Activated T-cell treated with anti-CD3 and anti-CD28 coated beads, Interleukin-2, amount 50 U/mL, for 4 hours (primary cell): ENCODE measurements at places on chromosomes 5 and 9. TPM values are rescaled to one million over a fixed set of nuclear protein-coding genes. Genes with fewer than 3 reads are reported as not detected.

- DNase-seq: no peak
These were observed 198.1 kb downstream of the SYK start for GRCh38 chr9:90999425-91000397.

Gene CSF2
- total RNA-seq: 130 TPM

- peak; percentile 24 for DNase-seq
These were observed 802 bp downstream of the SPIN1 start for GRCh38 chr9:88388886-88389605.

Gene ARID3C
- total RNA-seq: not detected

DNA sequence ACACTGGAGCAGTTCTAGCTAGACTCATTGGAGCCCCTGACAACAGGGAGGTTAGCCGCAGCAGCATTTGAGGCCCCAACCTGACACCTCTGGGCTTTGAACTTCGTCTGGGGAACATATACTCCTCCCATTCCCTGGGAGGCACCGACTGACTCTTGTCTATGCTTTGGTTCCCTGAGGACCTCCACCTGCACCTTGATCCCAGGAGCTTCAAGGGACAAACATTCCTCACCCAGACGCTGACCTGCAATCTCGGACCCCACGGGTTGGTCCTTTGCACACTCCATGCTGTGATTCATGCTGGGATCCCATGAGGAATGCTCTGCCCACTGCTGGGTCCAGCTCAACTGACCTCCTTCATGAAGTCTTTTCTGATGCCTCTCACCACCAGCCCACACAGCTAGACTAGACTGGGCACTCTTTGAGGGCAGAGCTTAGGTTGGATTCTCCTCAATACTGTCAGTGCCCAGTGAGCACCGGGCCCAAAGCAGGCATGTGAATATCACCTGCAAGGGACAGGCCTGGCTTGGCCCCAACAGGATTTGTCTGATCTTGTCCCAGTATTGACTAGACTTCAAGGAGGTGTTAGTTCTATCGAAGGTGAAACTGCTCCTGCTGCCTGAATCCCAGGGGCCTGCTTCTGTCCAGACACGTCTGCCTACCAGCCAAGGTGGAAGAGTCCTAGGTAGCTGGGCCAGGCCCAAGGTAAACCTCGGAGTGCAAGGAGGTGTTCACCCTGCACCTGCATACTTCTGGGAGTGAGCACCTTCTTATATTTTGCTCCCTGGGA, 51.8 kb upstream of the ZBTB43 start:
- no peak for DNase-seq

DNA sequence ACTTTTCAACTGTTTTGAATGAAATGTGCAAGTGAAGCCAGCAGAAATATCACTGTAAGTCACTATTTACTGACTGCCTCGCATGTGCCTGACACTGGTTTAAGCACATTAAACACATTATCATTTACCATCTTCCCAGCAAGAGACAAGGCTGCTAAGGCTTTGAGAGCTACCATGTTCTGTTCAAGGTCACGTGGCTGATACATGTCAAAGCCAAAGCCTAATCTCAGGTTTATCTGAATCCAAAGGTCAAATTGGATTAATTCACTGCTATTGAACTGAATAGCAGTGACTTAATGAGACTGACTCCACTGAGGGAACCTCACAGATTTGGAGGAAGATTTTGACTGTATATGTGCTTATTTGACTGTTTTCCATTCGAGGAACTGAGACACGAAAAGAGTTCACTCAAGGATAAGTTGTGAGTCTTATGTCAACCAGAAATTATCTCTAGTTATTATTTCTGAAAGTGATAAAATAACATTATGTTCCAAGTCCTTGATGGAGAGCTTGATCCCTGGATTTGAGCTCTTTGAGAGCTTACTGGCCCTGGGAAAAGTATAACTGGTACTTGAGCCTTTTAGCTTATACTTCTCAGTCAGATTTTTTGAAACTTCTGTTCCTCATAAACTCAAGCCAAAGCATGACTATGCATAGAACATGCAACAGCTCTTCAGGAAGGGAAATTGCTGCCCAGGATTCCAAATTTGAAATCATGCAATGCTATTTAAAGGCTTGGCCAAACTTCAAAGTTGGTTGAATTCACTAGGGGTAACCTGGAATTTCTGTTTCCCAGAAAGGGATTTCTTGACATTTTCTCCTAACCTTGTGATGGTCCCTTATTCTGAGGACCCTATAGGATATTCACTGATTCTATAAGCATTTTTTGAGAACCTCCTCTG, 23.4 kb upstream of the ARHGAP26 start:
- DNase-seq: no peak

Gene AGXT2
- not detected for total RNA-seq

DNA sequence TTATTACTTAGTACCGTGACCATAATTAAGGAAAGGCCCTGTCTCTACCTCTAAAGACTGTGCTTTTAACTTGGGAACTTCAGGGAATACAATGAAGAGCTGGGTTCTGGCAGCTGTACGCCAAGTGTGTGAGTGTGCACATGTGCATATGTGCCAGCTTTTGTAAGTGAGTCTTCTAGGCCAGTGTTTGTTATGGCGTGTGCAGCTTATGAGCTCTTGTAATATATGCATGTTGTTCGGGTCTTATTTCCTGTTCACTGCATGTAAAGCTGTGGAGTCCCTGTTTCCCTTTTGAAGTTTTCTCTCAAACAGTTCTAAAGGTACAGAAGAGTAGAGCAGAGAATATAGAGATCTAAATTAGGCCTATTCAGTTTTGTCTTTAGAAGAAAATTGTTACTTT, 30.5 kb downstream of the TGFBR1 start:
- DNase-seq: no peak

GRCh38 chr5:91142386-91142785, 240.7 kb downstream of the ARRDC3 start:
- no peak for DNase-seq

- no peak for DNase-seq
These were observed 340.5 kb downstream of the ARHGEF28 start for GRCh38 chr5:73966451-73966850.

Gene RAI14
- total RNA-seq: 8.7 TPM

DNA sequence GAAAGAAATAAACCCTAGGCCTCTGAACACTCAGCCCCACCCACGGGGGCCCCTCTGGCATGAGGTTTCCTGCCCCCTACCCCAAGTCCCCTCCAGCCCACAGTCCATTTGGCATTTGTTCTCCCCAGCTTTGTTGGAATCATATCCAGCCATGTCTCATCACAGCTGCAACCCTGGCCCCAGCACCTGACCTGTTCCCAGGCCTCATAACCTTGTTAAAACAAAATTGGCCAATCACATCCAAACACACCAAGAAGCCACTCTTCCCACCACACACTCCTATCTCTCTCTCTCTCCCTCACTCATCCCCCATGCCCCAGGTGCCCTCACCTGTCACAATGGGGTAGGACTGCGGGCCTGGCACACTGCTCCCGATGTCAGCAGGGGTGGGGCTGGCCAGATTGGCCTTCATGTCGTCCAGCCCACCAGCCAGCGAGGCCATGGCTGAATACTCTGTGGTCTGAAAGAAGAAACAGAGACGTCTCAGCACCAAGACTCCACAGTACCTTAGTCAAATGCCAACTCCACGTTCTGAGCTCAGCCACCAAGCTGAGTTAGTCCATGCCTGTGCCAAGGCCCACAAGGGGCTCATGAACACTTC, 110.9 kb downstream of the PAX5 start:
- DNase-seq: no peak

Gene FBP2
- not detected for total RNA-seq

DNA sequence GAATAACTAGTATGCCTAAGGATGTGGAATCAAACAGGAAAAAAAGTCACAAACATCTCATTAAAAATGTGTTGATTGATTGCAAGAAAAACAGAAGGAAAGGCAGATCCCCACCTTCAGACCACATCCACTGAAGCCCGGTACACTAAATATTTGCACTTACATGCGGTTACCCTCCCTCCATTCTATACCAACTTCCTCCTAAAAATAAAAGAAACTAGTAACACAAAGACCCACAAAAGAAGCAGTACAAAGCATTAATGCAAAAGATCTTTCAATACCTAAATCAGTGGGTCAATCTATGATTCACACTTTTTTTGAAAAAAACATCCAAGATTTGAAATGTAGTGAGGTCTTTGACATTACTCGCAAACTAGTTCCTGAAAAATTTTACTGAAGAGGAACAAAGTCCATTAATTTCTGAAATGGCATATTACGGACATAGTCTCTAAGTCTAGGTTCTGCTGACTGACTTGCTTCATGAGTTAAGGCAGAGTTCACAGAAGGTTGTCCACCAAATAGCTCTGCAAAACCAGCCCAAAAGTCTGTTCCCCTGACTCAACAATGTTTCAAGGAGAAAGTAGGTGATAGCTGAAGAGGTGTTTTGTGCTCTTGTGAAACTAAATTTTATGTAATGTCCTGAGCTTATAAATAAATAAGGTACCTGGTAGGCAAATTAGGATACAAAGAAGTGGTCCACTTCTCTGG, 100.7 kb downstream of the PAM start:
- no peak for DNase-seq

Gene GFI1B
- total RNA-seq: 0.87 TPM

- DNase-seq: no peak
These were observed 3.6 kb downstream of the GPR21 start for GRCh38 chr9:123036893-123037545.

Gene SLC34A3
- not detected for total RNA-seq

Gene PCDHGC4
- not detected for total RNA-seq

- no peak for DNase-seq
These were observed 831.0 kb downstream of the SEMA5A start for GRCh38 chr5:8714861-8715260.

- no peak for DNase-seq
These were observed 126.4 kb upstream of the SLC12A2 start for GRCh38 chr5:127957183-127957582.

Gene KCNMB1
- total RNA-seq: not detected

DNA sequence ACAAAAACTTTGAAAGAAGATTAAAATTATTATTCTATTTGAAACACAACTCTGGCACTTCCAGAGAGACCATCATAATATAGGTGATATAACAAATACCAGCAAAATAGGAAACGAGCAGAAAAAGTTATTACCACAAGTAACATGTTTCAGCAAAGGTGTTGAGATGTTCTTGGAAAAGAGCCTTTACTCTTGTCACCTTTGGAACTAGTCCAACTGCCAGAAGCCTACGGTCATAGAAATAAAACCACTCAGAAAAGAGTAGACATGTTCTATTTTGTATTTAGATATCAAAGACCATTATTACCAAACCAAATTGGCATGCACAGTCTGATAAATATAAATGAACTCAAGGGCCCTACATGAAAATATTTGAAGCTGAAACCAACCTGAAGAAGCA, 145.0 kb upstream of the DMAC1 start:
- no peak for DNase-seq

GRCh38 chr5:73418244-73418691, 30.3 kb downstream of the FOXD1 start:
- DNase-seq: no peak

DNA sequence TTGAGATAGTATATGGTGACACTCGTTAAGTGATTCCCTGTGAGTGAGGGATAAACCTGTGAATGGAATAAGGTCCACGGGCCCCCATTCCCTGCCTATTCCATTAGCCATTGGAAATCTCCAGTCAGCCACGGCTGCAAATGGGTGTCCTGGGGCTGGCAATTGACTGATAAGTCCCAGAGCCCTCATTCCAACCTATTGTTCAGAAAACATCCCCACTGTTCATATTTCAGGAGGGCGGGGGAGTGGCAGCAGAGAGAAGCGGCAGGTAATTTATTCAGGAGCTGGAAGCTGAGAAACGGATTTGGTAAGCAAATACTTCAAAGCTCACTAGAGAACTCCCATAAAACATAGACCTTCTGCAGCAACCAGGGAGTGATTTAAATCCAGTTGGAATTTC, 42.0 kb downstream of the TMEM174 start:
- no peak for DNase-seq

DNA sequence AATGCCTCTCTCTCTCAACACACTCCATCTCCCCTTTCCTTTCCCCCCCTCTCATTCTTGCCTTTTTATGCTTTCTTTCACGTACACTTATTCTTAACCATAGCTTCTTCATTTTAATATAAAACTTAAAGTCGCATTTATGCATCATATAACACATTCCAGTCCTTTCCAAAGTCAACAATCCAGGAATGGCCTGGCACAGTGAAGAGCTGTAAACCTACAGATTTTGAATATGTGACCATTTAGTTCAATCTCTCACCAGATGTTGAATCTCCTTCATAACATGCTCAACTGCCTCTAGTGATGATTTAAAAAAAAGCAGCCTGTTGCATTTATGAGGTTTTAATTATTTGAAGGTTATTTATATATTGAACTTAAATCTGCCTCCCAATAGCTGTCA, 186.2 kb upstream of the GRAMD2B start:
- DNase-seq: no peak

GRCh38 chr9:105141146-105141975, 103.1 kb upstream of the SLC44A1 start:
- no peak for DNase-seq

GRCh38 chr5:101018299-101018698, 115.2 kb upstream of the ST8SIA4 start:
- DNase-seq: no peak

DNA sequence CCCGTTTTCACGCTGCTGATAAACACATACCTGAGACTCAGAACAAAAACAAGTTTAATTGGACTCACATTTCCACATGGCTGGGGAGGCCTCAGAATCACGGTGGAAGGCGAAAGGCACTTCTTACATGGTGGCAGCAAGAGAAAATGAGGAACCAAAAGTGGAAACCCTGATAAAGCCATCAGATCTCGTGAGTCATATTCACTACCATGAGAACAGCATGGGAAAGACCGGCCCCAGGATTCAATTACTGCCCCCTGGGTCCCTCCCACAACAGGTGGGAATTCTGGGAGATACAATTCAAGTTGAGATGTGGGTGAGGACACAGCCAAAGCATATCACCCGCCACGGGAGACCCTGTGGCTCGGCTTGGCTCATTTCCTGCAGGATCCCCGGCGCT, 20.2 kb downstream of the EXD3 start:
- no peak for DNase-seq

DNA sequence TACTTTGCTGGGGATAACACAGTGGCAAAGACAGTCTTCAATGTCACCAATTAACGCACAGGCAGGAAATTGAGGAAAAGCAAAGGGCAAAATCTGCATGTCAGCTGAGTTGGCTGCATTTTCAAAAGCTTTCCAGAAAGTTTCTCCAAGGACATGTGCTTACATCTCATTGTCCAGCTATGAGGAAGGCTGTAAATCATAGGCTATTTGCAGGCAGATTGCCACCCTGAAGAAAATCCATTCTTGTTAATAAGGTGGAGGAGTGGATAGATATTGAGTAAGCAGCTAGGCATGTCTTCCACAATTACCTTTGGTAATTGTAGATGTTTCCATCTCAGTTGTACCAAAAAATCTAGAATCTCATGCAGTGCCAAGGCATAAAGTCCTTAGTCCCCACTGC, 278.0 kb upstream of the NUDT12 start:
- no peak for DNase-seq

DNA sequence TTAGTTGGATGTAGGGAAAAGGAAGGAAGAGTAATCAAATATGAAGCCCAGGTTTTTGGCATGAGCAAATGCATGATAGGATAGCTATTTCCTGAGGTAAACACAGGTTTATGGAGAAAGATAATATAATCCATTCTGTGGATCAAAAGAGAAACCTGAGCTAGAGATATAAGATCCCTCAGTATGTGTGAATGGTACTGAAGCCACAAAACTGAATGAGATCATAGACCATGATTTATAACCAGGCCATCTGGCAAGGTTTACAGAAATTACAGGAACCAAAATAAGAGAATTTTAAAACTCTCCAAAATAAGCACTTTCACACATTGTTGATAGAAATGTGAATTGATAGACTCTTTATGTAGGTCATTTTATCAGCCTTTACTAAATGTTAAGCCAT, 28.7 kb upstream of the ECM2 start:
- DNase-seq: no peak

Gene NR2F1
- 0.10 TPM for total RNA-seq

Gene CARD6
- 0.84 TPM for total RNA-seq

GRCh38 chr9:102631559-102631958, 363.6 kb upstream of the CYLC2 start:
- DNase-seq: no peak

Gene TPM2
- total RNA-seq: 2.2 TPM
